ENCODE measurements at places on chromosomes 13 and 19.

GRCh38 chr13:110575322-110576069 is 14.0 kb upstream of the RAB20 start:
- DNase-seq: peak; percentile 30

GRCh38 chr13:102847272-102848234 is 1.7 kb downstream of the ERCC5 start:
- DNase-seq: peak; percentile 28

GRCh38 chr19:52007451-52007805 is 583 bp downstream of the ZNF615 start:
- DNase-seq: peak; percentile 3

DNA sequence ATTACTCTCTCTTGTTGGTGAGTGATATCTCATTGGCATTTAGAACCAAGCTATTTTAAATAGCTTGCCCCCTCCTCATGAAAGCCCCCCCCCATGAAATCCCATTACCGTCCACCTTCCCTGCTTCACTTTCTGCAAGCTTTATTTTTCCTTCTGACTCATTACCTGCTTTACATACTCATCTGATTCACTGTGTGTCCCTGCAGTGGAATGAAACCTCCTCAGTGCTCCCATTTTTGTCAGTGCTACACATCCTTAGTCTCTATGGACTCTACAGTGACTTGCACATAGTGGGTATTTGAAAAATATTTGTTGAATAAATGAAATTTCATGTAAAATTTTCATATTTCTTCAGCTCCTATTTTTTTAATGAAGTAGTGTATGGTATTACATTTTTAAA is 62.3 kb downstream of the DOCK9 start:
- no peak for DNase-seq

DNA sequence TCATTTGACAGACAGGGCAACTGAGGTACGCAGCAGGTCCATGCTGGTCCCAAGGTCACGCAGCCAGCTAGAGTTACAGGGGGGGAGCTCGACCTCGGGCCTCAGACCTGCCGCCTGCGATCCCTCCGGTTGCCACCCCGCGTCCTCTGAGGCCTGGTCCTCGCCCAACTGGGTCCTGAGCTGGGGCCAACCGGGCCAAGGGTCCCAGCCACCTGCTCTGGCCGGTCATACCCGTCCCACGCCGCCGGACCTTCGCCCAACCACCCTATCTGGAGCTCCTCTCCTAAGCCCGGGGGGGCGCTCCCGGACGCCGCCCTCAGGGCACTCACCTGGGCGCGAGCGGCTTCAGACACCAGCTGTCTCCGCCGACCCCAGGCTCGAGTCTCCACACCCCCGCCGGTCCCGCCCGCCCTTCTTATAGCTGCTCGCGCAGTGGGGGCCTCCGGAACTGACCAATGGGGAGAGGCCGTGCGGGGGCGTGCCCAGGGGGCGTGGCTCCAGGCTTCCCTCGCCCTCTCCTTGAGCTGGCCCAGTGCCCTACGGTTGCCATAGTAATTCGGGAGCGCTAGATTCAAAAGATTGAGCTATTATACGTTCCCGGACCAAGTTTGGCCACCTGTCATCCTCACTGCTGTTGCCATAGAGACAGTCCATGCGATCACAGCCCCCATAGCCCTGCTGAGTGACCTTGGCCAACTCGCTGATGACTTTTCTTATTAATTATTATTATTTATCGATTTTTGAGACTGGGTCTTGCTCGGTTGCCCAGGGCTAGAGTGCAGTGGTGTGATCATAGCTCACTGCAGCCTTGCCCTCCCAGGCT is at the start of gene PLIN5:
Gene PLIN5, minus strand, starts transcription at position 389 of the 823 bp plus-strand sequence. CDS start 1,150 bp downstream, outside the sequence.
- DNase-seq: peak; percentile 46

GRCh38 chr13:106415971-106416370 is 119.5 kb downstream of the EFNB2 start:
- no peak for DNase-seq
